ENCODE measurements at places on chromosomes 6 and 20.

GRCh38 chr6:43817192-43817591, 47.2 kb downstream of the VEGFA start:
- DNase-seq: no peak

- no peak for DNase-seq
Measured at GRCh38 chr20:10521836-10522235, 86.7 kb downstream of the SLX4IP start.

DNA sequence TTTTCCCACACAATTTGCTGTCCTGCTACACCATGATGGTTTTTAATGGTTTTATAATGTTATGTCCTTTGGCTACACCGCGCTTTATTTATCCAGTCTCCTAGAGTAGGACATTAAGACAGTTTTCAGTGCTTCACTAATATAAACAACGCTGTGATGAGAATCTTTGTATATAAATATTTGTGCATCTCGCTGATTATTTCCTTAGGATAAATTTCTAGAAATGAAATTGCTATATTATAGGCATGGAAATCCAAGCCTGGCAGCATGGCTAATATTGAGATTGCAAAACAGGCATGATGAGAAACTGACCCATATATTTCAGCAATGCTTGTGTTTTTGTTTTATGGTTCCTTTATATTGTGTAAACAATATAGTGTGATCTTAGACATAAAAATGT, 81.4 kb upstream of the ATXN1 start:
- DNase-seq: no peak

- DNase-seq: no peak
Measured at GRCh38 chr20:7389216-7389615, 551.0 kb downstream of the HAO1 start.

DNA sequence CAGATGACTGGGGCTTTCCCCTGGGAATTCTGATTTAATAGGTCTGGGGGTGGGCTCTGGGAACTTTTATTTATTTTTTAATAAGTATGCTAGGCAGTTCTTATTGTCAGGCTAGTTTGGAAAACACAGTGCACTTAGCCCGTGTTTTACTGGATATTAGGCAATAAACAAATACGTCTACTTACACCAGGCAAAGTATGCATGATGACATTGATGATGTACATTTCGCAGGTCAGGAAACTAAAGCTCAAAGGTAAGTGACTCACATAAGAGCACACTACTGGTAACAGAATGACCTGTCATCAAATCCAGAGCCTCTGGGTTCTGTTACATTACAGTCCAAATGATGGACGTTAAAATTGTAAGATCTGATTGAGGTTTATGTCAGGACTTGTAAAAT, 144.4 kb upstream of the EXOC2 start:
- DNase-seq: no peak

DNA sequence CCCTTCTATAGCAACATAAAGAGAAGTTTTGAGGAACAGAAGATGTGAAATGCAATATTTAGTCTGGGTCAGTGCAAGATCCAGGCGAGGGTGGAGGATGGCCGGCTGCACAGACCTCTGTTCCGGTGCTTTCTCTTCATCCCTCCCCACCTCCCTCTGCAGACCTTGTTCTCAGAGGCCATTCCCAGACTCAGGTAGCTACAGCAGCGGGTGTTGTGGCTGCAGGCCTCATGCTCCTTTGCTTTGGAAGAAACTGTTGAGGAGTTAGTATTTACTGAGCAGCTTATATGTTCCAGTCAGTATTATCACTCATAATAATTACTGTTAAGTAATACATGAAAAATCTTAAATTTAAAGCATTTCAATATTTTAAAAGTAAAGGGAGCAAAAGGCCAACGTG, 1.7 kb downstream of the BTN3A3 start:
- no peak for DNase-seq

DNA sequence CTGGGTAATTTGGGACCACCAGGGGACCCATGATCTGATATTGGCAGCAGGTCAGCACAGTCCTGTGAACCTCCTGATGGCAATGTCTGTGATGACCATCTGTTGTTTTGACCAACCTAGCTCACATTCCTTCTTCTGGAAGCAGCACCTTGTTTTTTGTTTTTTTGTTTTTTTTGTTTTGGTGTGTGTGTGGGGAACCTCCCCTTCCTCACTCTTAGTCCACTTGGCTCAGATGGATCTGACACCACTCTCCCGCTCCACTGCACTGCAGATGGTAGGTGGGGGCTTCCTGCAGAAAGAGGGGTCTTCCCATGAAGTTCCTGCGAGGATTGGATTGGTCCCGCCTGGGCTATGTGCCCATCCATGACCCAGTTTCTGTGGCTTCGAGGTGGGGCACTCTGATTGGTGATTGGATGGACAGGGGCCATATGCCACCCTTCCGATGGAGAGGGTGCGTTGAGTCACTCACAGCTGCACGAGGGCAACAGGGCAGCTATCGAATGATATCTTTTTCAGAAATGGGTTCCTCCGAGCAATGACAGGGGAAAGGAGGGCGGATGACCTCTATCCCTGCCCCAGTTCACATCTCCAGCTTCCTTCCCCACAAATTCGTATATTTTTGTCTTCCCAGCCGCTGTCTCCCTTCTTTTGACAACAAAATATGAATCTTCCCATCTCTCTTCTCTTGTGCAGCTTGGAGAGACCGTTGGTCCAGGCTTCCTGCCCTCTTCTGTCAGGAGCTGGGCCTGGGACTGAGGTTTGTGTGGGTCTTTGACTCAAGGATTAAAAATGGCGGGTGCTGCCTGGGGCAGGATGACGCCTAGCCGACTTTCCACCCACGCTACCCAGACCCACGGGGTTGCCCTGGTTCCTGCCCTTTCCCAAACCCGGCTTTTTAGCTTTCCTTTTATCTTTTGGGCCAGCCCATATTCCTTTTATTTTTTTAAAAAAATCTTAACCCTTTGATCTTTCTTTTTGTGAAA, 132.1 kb upstream of the KCNG1 start:
- no peak for DNase-seq

DNA sequence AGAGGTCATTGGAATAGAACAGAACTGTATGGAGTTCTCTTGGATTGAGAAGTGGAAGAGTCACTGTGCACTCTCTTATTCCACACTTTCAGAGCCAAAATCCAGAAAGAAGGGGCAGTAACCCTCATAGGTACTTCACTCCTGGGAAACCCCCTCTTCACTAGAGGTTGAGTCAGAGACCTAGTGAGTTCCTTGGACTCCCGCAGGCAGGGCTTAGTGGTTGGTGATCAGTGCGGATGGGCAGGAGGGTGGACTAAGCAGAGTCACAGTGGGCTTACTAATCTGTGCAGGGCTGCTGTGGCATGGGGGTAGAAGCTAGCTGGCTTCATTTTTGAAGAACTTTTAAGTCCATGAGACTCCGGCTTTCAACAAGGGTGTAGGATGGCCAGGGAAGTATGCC, 95.0 kb upstream of the MLN start:
- no peak for DNase-seq

- no peak for DNase-seq
Measured at GRCh38 chr6:168291450-168291849, 28.1 kb downstream of the DACT2 start.

DNA sequence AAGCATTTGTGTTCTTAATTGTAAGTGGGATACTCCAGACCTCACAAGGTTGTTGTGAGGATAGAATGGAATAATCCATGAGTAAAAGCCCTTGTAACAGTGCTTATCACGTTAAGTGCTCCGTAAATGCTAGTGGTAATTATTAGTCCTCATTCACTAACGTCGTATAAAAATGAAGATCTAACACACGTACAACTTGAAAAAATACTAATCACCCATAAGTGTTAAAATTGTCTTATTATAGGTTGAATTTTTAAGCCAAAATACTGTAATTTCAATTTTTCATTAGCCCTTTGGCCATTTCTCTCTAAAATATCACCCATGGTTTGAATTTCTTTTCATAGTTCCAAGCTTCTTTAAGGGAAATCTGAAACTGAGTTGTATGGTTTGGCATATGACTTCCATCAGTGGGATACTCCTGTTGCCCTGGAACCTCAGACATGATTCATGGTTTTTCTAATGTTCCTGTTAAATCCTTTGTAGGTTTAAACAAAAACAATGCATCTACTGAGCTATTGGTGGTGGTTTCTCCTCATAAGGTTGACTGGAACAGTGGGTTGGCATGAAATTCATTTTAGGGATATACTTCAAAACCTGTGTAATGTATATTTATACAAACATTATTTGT, 19.1 kb downstream of the XRN2 start:
- DNase-seq: no peak

GRCh38 chr20:25049261-25050060, 8.5 kb downstream of the ACSS1 start:
- DNase-seq: no peak

GRCh38 chr6:84618836-84619235, 145.6 kb downstream of the TBX18 start:
- no peak for DNase-seq

DNA sequence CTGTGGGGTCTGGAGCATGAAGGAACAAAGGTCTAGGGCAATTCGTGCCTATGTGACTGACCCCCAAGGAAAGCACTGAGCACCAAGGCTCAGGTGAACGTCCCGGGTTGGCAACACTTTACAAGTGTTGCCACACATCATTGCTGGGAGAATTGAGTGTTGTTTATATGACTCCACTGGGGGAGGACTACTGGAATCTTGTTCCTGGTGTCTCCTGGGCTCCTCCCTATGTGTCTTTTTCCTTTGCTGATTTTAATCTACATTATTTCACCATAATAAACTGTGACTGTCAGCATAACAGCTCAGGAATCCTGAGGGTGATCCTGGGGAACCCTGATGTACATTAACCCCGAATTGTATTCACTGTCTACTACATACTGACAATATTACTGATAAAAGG, 207.7 kb upstream of the BMP2 start:
- no peak for DNase-seq

GRCh38 chr20:37194621-37195417, 15.5 kb upstream of the MROH8 start:
- no peak for DNase-seq

DNA sequence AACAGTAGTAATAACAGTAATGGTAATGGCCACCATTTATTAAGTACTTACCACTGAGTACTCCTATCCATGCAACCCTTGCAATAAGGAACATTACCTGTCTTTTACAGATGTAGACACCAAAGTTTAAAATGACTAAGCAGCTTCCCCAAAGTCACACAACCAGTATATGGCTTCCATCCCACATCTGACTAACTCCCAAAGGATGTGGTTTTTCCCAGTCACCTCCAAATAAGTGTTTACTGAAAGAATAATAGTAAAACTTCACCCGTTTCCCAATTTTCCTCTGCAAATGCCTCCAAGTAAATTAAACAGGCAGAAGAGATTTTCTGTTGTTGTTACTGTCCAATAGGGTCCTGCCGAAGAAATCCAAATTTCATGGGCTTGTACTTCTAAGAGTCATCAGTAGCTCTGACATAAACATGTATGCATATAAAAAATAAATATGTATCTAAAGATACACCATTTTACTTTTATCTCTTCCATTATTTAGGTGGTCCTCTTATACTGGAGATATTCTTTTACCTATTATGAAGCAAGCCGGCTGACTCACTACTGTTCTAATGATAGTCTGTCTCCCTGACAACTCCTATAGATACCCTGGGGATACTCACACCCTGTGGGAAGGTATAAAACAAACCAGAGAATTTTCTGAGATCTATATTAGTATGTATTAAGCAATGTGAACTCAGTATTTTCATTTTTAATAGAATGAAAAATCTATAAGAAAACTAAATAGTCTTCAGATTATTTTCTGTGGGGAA, 77.9 kb upstream of the ID4 start:
- no peak for DNase-seq

- no peak for DNase-seq
Measured at GRCh38 chr6:151023342-151023741, 157.8 kb downstream of the MTHFD1L start.

DNA sequence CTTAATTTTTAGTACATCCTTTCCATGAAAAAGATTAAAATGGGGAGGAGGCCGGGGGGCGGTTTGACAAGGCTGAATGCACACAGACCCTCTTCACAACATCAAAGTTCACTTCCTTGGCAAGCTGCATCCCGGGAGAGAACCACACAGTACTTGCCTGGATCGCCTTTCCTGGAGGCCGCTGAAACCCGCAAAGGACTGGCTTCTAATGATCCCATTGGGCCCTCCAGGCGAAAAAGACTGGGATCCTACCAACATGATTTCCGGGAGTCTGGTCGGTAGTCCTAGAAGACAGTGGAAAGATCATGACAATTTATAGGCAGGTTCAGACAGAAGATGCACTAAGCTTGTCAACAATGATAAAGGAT, 60.2 kb downstream of the RIPOR2 start:
- DNase-seq: no peak

DNA sequence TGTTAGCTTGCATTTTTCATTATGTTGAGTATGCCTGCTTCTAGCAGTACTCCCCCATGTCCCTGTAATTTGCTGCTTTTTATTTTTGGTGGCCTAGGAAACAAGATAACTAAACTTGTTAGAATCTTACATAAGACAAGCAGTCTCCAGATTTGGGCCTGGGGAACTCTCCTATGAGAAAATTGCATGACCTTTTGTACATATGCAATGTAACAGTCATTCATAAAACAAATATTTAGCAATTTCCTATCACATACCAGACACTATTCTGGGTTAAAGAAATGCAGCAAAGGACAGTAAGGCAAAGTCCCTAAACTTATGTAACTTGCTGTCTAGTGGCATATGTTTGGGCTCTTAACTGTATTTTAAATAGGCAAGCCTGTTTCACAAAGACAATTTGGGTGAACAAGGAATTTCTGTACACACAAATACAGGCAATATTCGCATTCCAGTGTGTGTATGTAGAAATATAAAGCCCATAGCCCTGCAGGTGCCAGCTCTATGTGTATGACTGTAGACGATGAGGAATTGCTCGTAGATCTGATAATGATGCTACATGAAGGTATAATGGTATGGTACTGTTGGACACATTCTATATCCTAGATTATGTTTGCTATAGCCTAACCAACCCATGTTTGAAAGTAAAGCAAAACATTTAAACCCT, 305.2 kb upstream of the CITED2 start:
- no peak for DNase-seq

- no peak for DNase-seq
Measured at GRCh38 chr6:118786596-118787453, 107.1 kb upstream of the ASF1A start.

GRCh38 chr6:37283671-37284151, 25.8 kb upstream of the TMEM217 start:
- DNase-seq: no peak

- DNase-seq: no peak
Measured at GRCh38 chr20:24608926-24609667, 139.7 kb downstream of the SYNDIG1 start.

DNA sequence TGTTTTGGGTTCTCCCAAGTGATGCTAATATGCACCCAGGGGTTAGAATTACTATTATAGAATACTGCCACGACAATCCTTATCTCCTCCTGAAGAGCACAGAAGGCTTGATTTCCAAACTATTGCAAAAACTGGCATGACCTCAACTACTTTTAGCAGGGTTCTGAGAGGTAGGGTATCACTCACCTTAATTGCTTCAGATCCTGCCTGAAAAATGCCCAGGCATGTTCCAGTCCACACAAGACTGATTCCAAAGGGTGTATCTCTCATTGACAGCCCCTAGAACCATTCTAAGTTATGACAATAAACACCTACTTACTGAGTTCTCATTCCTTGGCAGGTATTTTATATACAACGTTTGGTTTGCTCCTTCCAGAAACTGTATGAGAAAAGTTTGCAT, 5.0 kb upstream of the DSE start:
- no peak for DNase-seq

GRCh38 chr6:53924277-53924676, 129.5 kb downstream of the LRRC1 start:
- DNase-seq: no peak

GRCh38 chr6:107116931-107117330, 1.6 kb upstream of the BEND3 start:
- DNase-seq: no peak

All from T-cell (primary cell).